Left ventricle myocardium superior (tissue), 1 donor: ENCODE measurements at places on chromosomes 4 and X.

DNA sequence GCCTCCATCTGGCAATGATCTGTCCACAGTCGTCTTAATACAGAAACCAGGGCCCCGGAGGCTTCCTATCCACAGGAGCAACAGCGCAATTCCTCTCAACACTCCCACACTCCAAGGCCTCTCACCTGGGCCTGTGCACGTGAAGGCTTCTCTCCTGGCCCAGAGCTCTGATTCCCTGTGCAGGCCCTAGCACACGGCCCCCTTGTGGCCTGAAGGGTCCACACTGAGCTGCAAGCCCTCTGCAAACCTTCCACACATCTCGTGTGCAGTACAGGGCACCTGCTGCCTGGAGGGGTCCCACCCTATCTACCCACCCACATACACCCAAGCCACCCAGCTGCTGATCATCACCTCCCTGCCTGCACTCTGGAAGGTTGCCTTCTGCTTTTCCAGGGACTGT, 150.1 kb upstream of the NUDT10 start:
- DNase-seq, result no peak

- DNase-seq, result no peak
Observed at GRCh38 chr4:56666279-56666678, 14.8 kb downstream of the HOPX start.

DNA sequence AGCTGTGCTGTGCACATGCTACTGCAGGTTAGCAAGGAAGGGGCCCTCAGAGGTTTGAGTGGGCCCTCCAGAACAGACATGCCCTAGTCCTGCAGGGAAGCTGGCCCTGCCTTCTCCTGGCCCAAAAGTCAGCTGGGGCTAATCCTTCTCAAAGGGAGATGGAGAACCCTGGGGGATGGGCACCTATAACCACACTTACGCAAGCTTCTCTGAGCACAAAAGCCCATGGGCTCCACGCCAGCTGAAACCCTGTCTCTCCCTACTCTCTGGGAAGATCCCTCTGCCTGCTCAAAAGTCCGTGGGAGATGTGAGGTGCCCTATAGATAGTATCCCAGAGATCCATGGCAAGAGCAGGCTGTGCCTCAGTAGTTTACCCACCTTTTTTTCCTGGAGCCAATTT, 58.9 kb upstream of the DKK2 start:
- no peak for DNase-seq

DNA sequence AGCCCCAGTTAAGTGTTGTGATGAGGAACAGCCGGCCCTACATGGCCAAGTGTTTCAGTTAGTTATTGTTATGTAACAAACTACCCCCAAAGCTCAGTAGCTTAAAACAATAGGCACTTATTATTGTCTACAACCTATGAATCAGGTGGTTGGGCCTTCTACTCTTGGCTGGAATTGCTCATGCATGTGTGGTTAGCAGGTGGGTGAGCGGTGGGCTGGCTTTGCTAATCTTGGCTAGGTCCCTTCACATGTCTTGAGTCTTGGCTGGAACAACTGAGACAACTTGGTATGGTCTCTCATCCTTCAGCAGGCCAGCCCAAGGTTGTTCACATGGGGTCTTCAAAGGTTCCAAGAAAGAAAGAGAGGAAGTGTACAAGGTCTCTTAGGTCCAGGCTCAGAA, 54.5 kb upstream of the CHRNA9 start:
- DNase-seq, result no peak

- no peak for DNase-seq
Observed at GRCh38 chrX:110989447-110989846, 106.5 kb upstream of the PAK3 start.

- peak; percentile 77 for DNase-seq
Observed at GRCh38 chr4:147019091-147019490, 73.4 kb upstream of the TTC29 start.
